ENCODE measurements at places on chromosomes 2 and 18. TPM values are rescaled to one million over a fixed set of nuclear protein-coding genes. Genes with fewer than 3 reads are reported as not detected.

ARHGEF33 gene
- total RNA-seq, result not detected

DSG4 gene
- not detected for total RNA-seq

HIBCH gene
- total RNA-seq, result 30.8 TPM

LCT gene
- not detected for total RNA-seq

UPP2 gene
- total RNA-seq, result not detected

CRYGD gene
- total RNA-seq, result not detected

DNAH6 gene
- total RNA-seq, result 0.29 TPM

APOB gene
- total RNA-seq, result not detected

PKDCC gene
- 63.1 TPM for total RNA-seq

SS18 gene
- total RNA-seq, result 63.6 TPM

AGXT gene
- total RNA-seq, result not detected

SLC9A4 gene
- not detected for total RNA-seq

FAP gene
- total RNA-seq, result 84.9 TPM

GPAT2 gene
- 3.0 TPM for total RNA-seq

DNPEP gene
- total RNA-seq, result 55.9 TPM

MEP1B gene
- not detected for total RNA-seq

ICOS gene
- not detected for total RNA-seq

RGPD5 gene
- 2.6 TPM for total RNA-seq

EPAS1 gene
- 71.1 TPM for total RNA-seq

CDH19 gene
- total RNA-seq, result not detected

NPAS2 gene
- 8.1 TPM for total RNA-seq

Measured in myometrial cell (primary cell).